ENCODE measurements at places on chromosomes 7 and 10.

DNA sequence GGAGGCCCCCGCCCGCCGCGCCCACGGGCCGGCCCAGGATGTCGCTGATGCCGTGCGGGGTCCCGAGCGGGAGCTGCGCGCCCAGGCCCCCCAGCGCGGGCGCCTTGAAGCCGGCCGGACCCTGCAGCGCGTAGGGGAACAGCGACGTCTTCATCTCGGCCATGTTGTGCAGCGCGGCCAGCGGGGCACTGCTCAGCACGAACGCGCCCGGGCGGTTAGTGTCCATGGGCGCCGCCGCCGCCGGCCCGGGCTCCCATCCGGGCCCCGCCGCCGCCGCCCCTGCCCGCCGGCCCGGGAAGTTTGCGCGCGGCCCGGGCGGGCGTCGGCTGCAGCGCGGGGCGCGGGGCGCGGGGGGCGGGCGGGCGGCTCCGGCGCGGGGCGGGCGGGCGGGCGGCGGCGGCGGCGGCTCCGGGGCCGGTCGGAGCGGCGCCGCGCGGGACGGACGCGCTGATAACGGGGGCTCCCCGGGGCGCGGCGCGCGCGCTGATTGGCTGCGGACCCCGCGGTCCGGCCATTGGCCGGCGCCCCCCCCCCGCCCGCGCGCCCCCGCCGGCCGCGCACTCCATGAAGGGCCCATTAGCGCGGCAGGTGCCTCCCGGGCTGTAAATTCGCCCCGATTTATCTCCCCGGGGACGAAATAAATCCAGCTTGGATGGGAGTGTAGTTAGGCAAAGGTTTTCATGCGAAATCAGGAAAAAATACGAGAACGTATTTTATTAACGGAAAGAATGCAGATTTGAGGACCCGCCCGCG, at the start of gene NKX6-2:
Gene NKX6-2 (minus strand): TSS at position 425 of the 753 bp plus-strand sequence. CDS start 199 bp downstream, at position 226.
- no peak for DNase-seq

DNA sequence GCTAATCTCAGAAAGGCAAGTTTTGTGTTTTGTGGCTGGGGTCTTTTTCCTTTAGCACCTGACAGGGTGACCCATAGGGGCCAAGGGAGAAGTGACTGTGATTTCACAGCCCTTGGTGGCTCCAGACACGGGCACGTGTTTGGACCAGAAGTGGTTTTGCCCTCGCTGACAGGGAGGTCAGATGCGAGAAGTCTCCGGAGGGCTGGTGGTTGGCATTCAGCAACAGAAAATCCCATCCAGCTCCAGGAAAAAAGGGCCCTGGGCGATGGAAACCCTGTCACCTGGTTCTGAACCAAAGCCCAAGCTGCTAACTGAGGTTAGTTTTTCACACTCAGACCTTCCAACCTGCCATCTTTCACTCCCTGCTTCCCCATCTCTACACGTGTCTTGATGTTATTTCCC, 272.9 kb downstream of the TRIL start:
- no peak for DNase-seq

DNA sequence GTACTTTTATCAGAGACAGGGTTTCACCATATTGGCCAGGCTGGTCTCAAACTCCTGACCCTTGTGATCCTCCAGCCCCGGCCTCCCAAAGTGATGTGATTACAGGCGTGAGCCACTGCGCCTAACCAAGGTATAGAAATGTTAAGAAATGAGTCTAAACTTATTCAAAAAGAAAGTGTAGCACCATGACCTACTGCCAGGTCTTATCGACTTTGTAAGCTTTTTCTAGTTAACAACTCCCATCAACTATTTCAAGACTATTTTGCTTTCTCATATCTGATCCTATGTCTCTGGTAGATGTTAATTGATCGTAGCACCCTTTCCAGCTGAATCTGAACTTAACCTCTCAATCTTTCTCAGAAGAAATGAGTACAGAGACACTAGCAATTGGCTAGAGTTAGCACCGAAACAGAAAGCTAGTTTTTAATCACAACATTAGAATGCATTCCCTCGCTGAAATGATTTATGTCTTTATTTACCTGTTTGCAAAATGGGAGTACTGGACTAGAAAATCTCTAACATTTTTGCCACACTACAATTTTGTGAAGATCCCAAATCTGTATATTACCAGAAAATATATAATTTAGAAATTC, 114.0 kb upstream of the HGF start:
- no peak for DNase-seq

- no peak for DNase-seq
Observed at GRCh38 chr7:44244282-44244681, 43.5 kb downstream of the YKT6 start.

DNA sequence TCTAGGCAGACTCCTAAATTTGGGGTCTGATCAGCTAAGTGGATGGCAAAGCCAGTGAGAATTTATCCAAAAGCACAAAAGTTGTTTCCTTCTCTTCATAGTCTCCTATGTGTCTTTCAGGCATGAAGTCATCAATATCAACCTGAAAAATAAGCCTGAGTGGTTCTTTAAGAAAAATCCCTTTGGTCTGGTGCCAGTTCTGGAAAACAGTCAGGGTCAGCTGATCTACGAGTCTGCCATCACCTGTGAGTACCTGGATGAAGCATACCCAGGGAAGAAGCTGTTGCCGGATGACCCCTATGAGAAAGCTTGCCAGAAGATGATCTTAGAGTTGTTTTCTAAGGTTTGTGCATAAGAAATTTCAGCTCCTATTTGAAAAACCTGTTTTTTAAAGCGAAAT, 4.8 kb downstream of the GSTO1 start:
- no peak for DNase-seq

DNA sequence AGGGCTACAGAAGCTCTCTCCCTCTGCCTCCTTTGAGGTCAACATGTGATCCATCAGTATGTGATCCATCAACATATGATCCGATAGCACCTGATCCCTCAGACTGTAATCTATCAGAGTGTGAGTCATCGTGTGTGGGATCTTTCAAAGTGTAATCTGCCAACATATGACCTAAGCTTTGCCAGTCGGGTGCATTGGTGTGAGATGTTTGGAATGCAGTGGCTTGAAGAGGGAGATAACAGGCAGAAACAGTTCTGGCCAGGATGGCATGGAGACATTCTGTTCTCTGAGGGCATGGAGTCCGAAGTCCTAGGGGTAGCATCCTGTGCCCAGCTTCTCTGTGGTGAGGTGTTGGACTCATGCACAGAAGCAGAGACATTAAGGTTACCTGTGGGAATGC, 217.7 kb upstream of the ETV1 start:
- no peak for DNase-seq

- DNase-seq = no peak
Observed at GRCh38 chr10:33249659-33250345, 84.7 kb downstream of the NRP1 start.

DNA sequence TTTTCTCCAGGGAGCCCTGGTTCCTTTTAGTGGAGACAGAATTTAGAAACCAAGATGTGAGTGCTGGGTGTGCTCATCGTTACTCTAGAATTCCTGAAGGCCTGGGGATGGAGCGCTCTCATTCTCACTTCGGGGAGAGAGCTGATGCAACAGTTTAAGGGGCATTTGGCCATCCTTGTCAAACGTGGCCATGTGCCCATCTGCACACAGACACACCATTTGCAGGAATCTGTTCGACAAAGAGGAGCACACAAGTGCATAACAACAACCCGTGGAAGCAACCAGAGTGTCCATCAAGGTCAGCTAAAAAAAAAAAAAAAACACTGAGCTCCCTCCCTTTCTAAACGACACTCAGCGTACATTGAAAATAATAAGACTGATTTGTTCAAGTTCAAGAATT, 23.0 kb upstream of the RET start:
- DNase-seq = no peak

DNA sequence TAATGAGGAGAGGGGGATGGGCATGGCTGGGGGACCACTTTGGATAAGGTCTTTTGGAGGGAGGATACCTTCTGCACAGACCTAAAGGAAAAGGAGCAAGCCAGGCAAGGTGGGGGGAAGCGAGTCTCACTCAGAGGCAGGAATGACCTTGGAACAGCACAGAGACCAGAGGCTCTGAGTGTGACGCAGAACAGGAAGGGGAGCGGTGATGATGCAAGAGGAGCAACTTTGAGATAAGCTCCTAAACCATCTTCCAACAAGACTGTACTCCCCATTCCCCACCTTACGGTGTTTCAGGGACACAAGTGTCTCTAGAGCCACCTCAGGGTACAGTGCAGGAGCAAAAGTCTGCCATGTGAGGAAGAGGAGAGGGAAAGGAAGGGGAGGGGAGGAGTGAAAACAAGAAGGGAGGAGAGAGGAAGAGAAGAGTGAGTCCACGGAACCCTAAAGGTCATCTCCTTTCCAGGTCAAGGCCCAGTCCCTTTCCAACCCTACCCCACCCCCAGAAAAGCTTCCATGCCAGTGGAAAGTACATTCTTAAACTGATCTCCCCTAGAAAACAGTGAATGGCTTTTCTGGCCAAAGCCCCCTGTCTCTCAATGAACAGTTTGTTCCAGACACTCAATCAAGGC, 54.1 kb downstream of the JAZF1 start:
- no peak for DNase-seq

GRCh38 chr10:103765981-103766380, 89.4 kb downstream of the SH3PXD2A start:
- DNase-seq = peak; percentile 57

- peak; percentile 57 for DNase-seq
Observed at GRCh38 chr7:148575640-148576411, 14.7 kb upstream of the C7orf33 start.

DNA sequence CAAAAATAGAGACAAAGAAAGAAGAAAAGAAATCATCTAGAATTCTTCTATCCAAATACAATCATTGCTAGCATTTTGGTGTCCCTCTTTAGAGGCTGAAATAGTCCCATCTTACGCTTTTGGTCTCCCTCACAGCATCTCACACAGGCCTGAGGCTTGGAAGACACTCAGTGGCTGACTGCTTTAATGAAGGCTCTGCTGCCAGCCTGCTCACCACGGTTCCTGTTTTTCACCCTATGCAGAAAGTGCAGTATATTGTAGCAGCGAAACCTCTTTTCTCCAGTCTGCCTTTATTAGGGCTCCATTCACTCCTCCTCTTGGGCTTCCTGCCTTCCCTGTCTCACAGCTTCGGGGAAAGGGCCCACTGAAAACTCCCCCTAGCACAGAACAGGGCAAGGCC, 102.2 kb downstream of the JCAD start:
- no peak for DNase-seq

DNA sequence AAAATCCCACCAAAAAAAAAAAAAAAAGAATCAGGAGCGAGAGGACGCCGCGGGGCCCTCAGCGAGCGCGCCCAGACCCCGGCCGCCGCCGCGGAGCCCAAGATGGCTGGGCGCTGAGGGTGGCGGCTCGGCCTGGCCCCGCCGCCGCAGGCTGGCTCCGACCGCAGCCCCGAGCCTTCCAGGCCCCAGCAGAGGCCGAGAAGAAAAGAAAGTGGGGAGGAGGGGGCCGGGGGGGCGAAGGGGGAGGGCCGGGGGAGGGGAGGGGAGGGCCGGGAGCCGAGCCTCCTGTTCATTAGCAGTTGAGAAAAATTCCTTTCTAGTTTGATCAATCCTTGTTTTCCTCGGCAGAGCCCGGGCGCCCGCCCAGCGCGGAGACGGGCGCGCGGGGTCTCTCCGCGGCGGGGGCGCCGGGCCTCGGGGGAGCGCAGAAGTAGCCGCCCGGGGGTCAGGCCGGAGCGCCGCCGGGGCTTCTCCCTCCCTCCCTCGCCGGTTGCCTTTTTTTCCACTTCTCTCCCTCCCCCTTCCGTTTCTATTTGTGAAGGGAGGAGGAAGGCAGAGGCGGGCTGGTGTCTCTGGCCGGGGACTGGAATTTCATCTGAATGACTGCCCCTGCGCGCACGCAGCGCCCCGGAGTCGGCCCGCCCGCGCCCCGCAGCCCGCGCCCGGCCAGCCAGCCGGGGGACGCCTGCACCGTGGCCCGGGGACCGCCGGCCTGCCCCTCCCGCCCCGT, 778 bp upstream of the TRIM8 start:
- no peak for DNase-seq

DNA sequence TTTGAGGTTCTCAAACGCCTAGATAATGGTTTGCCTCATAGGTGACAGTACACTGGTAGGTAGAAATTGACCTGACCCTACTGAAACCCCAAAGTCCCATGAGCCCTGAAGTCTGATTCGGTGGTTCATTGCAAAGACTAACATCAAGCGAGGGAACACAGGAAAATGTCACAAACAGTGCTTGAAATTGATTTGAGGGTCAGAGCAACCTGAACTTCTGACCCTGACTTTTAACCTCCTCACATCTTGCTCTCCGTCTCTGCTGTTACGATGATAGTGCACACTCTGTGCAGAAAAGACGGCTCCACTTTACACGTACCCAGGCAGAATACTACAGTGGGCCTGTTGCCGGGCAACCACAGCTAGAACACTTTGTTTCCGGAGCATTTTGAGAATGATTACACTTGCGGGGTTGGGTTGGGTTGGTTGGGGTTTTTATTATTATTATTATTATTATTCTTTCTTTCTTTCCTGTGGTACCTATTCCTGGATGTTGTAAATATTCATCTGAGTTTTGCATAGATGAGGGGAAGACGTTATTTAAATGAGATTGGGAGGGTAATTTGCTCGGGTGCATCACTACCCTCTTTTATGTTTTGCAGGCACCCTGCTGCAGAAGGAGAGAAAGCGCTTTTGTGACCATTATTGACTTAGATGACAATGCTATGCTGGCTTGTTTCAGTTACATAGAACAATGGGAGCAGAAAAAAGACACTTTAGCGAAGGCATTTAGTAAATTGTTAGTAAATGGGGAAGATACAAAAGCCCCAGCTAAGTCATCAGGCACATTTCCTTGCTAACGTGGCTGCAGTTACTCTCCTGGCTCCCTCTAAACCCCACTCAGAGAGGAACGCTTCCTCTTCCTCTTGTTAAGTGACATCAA, 438.1 kb upstream of the NRP1 start:
- DNase-seq = no peak

GRCh38 chr7:133528796-133529195, 275.9 kb downstream of the EXOC4 start:
- no peak for DNase-seq

GRCh38 chr10:15069230-15069629, 19.3 kb downstream of the ACBD7 start:
- DNase-seq = no peak

DNA sequence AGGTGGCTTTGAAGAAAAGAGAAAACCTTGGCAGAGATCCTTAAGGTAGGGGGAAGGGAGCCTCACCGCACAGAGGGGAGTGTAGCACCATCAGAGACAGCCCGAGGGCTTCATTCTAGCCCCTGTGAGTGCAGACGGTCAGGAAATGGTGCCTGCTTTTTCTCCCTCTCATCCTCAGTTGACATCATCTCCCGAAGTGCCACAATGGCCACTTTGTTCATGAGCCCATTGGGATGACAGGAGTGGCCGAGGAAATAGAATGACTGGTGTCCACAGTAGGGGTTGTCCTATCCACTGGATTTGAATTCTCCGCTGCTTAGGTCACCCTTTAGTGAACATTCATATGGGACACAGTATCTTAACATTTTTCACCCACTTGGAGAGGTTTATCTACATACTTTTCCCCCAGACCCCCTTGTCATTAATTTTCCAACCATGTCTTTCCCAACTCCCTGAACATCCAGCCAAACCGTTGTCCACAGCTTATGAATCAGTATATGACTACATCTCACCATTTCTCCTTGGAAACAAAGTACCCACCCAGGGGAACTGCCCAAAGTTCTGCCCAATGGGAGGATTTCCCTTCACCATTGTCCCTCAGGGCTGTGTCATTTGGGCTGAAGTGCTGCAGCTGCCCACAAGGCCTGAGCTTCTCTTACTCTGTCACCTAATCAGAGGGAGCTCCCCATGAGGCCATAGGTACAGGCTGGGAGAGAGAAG, 108.8 kb downstream of the ADCY1 start:
- DNase-seq = no peak

Data from stimulated activated CD8-positive, alpha-beta memory T cell treated with anti-CD3 and anti-CD28 coated beads, Interleukin-4, amount 100 ng/mL, for 1 hour (primary cell).